NCI-H187 treated with DMSO at 0.1 percent for 48 hours (cell line): ENCODE measurements at places on chromosomes 12 and 14.

GRCh38 chr14:77343662-77344061 lies 22.8 kb downstream of the GSTZ1 start:
- peak; percentile 29 for DNase-seq

- no peak for DNase-seq
Observed at GRCh38 chr12:121930862-121931261, 12.5 kb downstream of the CFAP251 start.

- DNase-seq: no peak
Observed at GRCh38 chr14:39433452-39433813, 1.2 kb upstream of the FBXO33 start.

DNA sequence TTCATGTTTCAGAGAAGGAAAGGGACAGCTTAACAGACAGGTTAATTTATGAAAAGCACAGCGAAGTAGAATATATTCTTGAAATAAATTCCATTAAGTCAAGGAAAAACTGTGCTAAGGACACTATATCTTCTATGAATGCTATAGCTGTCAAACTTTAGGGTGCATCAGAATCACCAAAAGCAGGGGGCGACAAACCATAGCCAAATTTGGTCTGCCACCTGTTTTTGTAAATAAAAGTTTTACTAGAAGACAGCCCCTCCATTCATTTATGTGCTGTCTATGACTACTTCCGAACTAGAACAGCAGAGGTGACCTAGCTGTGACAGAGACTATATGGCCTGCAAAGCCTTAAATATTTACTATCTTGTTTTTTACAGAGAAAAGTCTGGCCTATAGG lies 25.9 kb downstream of the PPP4R3A start:
- DNase-seq: no peak

- no peak for DNase-seq
Observed at GRCh38 chr12:32821293-32821692, 65.6 kb upstream of the YARS2 start.

DNA sequence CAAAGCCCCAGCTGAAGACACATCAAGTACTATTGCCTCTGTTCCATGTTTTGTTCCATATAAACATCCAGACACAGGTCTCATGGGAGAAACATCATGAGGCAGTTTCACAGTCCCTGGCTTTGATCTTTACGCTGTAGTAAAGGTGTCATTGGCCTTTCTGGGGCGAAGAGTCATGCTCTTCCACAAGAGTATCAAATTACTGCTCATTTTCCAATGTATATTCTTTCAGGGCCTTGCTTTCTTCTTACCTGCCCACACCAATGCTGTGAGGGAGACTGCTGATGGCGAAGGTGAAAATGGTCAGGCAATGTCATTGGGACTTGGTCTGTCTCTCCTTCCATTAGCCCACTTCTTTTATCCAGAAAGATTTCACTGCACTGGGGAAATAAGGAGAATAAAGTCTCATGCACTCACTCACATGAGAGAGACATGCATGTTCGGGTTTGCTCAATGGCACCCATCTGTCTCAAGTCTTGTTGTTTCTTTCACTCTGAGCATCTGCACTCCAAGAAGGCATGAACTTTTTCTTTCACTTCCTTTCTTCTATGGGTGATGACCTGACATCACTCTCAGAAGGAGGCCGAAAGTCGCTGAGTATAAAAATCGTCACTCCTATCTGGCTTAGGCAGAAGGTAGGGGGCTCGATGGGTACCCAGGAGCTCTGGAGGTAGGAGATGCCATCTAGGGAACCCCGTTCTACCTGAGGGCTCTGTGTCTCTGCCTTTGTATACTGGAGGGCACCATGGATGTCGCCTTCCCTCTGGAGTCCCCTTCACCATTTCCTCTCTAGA lies 1.3 kb upstream of the JDP2 start:
- no peak for DNase-seq

DNA sequence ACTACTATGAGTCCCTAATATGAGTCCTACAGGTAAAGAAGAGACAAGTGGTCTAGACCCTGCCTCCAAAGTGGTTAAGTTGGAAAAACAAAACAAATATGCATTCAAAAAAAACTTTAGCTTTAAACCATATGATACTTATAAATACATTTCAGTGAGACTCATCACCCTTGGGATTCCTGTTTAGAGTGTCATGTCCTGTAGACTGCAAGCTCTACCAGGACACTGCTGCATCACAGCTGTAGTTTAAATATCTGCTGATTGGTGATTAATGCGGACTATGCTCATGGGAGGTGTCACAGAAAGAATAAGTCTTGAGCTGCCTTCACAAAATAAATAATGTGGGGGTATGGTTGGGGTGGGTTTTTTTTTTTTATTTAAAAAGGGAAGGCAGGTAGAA lies 8.8 kb upstream of the LGR5 start:
- no peak for DNase-seq

GRCh38 chr14:46988312-46988711 lies 336.7 kb upstream of the RPL10L start:
- no peak for DNase-seq

DNA sequence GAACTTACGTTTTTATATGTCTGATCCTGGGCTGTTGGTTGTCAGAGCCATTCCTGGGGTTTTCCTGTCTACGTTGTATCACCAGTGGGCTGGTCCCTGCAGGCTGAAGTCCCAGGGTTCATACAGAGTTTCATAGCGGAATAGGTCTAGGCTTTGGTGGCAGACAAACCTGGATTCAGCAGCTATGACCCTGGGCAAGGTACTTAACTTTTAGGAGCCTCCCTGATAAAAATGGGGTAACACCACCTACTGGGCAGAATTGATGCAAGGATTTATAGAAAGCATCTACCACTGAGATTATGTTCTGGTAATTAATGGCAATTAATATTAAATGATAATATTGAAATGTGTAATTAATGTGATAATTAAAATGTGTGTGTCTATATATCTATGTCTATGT lies 141.2 kb downstream of the SYNE2 start:
- no peak for DNase-seq

- DNase-seq: no peak
Observed at GRCh38 chr12:124404162-124404784, 109.4 kb downstream of the RFLNA start.

GRCh38 chr14:99508896-99509629 lies 27.9 kb downstream of the CCNK start:
- no peak for DNase-seq

- DNase-seq: no peak
Observed at GRCh38 chr14:92021523-92021922, 18.3 kb downstream of the TRIP11 start.

DNA sequence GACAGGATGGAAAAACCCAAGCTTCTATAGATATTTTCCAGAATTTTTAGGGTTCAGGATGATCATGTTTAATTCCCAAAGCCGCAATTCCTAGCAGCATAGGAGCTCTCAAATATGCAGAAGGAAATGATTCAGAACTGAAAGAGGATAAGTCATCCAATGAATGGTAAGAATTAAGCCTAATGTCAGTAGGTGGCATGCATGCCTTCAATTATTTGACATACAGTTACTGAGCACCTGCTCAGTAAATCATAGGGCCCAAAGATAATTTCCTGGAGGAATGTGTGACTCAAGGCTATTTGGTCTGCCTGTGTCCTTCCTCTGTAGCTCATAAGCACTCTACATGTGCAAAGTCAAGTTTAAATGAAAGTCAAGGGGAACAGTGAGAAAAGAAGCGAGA lies 116.8 kb upstream of the SLC38A4 start:
- DNase-seq: no peak

- DNase-seq: no peak
Observed at GRCh38 chr14:71290301-71290700, 383.0 kb downstream of the PCNX1 start.

- peak; percentile 14 for DNase-seq
Observed at GRCh38 chr14:35821564-35822411, 4.3 kb upstream of the BRMS1L start.
